Hematopoietic multipotent progenitor cell (in vitro differentiated cells): ENCODE measurements at places on chromosomes 13 and 19.

- peak; percentile 51 for DNase-seq
These were observed at the start of gene PMIS2 for GRCh38 chr19:35585848-35586247. PMIS2 (plus strand) TSS chr19:35586173; CDS start chr19:35586260, 87 bp downstream.

DNA sequence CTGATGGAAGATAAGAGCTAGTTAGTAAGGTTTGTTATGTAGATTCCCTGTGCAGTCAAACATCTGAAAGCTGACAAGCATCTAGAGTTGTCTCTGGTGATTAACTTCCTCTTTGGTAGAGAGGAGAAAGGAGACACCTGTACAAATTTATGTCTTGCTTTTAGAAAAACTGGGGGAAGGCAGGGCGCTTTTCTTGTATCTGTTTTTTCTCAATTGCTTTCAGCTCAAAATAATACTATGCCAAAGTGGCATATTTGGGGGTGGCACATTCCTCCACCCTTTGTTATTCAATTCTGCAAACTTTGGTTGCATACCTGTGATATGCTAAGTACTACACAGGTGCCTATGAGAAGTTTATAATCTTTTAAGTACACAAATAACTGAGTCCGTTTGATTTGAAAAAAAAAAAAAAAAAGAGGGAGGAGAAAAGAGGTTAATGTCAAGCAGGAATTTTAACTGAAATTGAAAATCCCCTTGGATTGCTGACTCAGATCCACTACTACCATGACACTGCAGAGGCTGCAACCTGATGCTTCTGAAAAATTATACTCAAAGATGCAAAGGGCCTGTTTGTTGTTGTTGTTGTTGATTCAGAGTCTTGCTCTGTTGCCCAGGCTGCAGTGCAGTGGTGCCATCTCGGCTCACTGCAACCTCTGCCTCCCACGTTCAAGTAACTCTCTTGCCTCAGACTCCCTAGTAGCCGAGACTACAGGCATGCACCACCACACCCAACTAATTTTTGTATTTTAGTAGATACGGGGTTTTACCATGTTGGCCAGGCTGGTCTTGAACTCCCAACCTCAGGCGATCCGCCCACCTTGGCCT, 164.8 kb upstream of the NBEA start:
- DNase-seq, result no peak

DNA sequence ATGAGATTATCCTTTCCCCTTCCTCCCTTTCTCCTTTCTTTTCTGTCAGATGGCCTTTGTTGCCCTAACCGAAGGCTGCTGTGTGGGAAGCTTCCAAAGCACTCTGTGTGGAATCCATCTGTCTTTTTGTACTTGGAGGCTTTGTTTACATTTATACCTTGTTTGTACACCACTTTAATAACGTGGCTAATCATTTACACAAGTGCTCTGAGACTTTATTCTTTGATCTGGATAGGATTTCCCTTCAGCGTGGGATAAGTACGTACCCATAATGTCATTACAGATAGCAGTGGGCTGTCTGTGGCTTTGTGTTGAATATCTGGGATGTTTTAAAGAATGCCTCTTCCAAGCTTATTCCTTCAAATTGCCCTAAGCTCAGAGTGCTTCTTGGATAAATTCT, 684.7 kb upstream of the SLITRK5 start:
- DNase-seq, result no peak

- peak; percentile 56 for DNase-seq
These were observed 367.6 kb downstream of the DNAJC15 start for GRCh38 chr13:43391036-43391435.

- peak; percentile 47 for DNase-seq
These were observed 10.1 kb upstream of the SLC25A42 start for GRCh38 chr19:19053508-19054314.

GRCh38 chr19:28857967-28858366, 355.0 kb downstream of the UQCRFS1 start:
- no peak for DNase-seq

- peak; percentile 69 for DNase-seq
These were observed 6.0 kb downstream of the SPRED3 start for GRCh38 chr19:38394488-38394887.

- peak; percentile 85 for DNase-seq
These were observed 659 bp downstream of the NFKBID start for GRCh38 chr19:35899547-35900214.

DNA sequence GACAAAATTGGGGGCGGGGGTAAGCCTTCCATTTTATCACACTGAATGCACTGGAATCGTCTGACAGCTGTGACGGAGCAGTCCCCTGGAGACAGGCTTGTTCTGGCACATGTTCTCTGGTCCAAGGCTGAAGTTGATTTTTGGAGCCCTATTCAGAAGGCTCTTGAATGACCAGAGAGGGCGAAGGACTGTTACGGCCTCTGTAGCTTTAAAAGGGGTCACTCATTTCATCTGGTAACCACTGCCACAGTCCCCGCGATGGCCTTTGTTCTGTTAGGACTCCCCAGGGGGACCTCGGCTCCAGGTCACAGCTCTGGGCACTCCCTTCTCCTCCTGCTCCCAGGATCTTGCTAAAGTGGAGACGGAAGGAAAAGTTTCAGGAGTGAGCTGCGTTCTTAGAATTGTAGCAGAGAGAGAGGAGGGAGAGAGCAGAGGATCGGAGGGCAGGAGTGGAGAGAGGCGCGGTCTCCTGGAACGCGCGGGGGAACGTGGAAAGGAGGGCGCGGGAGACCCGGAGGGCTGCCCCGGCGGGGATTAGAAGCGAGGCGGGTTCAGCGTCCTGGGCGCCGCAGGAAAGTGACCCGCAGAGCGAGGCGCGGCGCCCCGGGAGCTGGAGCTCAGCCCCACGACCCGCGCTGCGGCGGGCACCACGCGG, 134.3 kb upstream of the MYO16 start:
- peak; percentile 0 for DNase-seq

- no peak for DNase-seq
These were observed 173.6 kb downstream of the NUFIP1 start for GRCh38 chr13:44815623-44816022.

DNA sequence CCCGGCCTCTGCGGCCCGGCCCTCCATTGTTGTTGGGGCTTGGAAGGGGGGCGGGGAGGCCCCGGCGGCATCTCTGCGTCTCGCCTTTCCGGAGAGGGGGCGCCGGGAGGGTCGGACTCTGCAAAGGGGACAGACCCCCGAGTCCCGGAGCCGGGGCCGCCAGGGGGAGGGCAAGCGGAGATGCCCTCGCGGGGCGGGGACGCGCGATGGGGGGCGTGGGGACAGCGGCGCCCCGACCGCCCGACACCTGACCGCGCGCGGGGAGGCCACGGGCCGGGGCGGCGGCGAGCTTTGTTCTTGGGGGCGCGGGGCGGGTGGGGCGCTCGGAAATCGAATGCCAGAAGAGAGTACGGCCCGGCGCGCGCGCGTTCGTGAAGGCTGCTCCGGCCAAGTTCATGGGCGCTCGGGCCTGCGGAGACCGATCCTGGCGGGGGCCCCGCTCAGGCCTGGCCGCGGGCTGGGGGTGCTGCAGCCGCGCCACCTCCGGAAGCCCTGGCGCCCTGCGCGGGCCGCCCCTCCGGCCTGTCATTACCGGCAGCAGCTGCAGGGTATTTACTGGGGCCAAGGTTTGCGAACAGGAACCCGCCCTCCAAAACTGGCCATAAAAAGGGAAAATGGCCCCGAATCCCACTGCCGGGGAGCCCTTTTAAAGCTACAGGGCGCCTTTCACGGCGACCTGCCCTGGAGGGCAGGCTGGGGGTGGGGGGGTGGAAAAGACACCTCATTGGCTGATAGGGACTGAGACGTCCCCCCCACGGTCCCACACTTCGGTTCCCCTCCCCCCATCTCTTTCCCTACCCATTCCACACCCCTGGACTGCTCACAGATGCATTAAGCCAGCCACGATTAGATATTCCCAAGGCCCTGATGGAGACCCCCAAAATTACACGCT, 11.1 kb upstream of the NANOS3 start:
- no peak for DNase-seq

DNA sequence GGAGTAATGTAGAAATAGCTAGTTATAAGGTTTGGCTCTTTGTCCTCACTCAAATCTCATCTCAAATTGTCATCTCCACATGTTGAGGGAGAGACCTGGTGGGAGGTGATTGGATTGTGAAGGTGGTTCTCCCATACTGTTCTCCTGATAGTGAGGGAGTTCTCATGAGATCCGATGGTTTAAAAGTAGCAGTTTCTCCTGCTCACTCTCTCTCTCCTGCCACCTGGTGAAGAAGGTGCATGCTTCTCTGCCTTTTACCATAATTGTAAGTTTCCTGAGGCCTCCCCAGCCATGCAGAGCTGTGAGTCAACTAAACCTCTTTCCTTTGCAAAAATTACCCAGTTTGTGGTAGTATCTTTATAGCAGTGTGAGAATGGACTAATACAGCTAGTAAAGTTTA, 849.4 kb downstream of the DACH1 start:
- DNase-seq, result no peak

GRCh38 chr13:76708138-76708688, 178.0 kb downstream of the KCTD12 start:
- no peak for DNase-seq

GRCh38 chr13:28161370-28161769, 23.0 kb downstream of the PAN3 start:
- peak; percentile 22 for DNase-seq

- no peak for DNase-seq
These were observed 397.7 kb downstream of the SUCLA2 start for GRCh38 chr13:47603365-47603764.

DNA sequence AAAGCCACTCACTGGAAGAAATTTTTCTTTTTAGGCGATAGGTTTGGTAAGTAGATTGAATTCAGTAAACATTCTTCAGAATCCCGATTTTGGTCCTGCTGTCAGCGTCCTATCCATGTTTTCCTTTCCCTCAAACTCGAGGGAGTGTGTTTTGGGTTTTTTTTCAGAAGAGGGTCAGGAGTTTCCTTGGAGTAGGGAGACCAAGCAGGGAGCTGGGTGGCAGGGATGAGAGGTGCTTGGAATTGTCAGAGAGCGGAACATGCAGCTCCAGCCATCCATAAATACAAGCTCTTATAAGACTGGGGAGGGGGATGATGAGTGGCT, 1.6 kb upstream of the PCDH8 start:
- no peak for DNase-seq

DNA sequence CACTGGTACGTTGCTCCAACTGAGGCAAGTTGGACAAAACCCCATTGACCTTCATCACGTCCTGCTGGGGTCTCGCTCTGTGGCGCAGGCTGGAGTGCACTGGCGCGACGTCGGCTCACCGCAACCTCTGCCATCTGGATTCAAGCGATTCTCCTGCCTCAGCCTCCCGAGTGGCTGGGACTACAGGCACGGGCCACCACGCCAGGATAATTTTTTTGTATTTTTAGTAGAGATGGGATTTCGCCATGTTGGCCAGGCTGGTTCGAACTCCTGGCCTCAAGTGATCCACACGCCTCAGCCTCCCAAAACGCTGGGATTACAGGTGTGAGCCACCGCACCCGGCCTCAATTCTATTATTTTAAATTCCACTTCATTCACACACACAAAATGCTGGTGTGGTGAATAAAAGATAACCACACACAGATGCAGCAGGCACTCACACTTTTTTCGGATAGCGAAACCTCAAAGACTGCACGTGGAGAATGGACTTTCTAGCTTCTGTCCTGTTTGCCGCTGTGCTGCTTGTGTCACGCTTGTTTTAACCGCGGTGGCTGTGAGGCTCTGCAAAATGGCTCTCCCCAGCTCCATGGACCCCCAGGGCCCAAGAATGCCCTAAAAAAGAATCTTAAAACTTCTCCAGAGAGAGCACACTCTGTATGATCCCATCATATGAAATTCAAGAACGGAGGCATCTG, 58.4 kb downstream of the COL4A1 start:
- DNase-seq, result no peak

DNA sequence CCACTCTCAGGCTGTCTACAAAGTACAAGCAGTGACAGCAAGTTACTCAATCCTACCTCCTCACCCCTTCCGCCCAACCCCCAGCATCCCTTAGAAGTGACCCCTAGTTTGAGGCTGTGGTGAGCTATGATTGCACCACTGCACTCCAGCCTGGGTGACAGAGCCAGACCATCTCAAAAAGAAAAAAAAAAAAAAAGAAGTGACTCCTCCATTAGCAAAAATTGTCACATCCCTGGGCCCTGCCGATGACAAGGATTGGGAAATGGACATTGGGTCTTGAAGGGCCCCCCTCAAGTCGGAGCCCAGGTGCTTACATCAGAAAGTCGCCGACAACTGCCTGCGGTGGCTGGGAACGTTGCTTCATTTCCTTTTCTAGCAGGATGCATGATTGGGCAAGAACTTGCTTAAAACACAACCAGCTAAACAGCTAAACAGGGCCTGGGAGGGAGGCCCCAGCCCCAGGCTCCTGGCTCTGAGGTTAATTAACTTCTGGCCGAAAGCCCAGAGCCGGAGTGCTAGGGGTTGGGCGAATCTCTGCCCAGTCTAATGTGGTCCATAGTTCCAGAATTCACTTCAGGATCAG, 15.3 kb downstream of the RAB3D start:
- no peak for DNase-seq

- no peak for DNase-seq
These were observed 7.6 kb upstream of the BICRA start for GRCh38 chr19:47601180-47601904.

- DNase-seq, result no peak
These were observed 133.7 kb downstream of the RAP2A start for GRCh38 chr13:97567510-97568243.

DNA sequence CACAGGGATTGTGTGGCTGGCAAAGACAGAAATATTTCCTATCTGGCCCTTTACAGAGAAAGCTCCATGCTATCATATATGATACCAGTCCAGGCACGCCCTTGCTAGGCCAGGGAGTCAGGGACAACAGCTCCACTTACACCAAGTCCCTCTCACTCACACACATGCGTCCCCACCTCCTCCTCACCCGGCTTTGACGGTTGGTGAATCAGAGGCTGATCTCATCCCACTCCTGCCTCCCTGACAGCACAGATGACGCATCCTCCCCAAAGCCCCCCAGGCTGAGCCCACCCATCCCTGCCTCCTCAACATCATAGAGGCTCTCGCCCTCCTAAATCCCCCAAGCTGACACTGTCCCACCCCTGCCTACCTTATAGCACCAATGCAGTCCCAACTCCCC, 62.7 kb downstream of the F2RL3 start:
- DNase-seq, result no peak

GRCh38 chr13:39154041-39154440, 115.8 kb downstream of the NHLRC3 start:
- DNase-seq, result no peak

GRCh38 chr13:82963226-82964099, 918.8 kb downstream of the SLITRK1 start:
- DNase-seq, result no peak

DNA sequence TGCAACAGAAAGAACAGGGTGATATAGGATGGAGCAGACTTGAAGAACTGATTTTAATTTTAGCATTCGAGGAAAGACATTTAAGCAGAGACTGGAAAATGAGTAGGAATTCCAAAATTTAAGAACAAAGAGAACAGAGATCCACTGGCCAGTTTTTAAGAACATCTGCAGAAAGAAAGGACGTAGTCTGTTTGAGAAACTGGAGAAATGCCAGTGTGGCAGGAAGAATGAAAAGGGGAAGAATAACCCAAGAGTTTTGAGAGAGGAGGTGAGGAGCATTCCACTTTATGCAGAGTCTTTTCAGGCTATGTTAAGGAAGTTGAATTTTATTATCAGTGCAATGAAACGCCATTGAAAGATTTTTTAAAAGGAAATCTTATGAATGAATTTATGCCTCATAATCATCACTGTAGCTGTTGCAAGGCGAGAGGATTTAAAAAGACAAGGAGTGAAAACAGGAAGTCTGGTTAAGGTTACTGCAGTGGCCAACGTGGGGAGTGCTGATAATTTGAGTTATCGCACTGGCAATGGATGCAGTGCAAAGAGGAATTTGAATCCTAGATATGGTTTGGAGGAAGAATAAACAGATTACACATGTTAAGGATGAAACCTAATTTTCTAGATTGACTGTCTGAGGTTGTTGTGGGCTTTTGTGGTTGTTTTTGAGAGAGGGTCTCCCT, 253.8 kb downstream of the DACH1 start:
- no peak for DNase-seq
